Stimulated activated CD8-positive, alpha-beta memory T cell treated with anti-CD3 and anti-CD28 coated beads, Interleukin-4, amount 100 ng/mL, for 1 hour (primary cell): ENCODE measurements at places on chromosomes 11 and 22.

- DNase-seq, result no peak
These were observed 57.3 kb upstream of the SORL1 start for GRCh38 chr11:121394785-121395184.

GRCh38 chr11:76782531-76783293, 444 bp upstream of the TSKU start:
- no peak for DNase-seq

- DNase-seq, result no peak
These were observed 1336.8 kb downstream of the TBC1D22A start for GRCh38 chr22:48099251-48099650.

DNA sequence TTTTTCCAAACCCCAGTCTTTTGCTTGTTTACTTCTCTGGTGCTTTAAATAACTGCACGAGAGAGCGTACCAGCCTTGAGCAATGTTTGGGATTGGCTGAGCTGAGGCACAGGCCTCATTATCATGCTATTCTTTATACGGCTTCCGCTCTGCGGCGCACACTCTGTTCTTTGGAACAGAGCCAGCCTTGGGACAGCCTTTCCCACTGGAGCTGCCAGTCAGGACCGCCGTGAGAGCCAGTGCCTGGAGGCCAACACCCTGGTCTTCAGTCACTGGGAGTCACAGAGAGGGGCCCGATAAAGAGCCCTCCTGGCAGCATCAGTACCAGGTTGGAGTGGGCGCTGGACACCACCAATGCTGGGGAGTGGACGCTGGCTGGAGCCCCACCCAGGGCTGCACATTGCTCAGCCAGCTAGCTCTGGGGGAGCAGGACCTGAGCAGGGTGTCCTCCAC, 125.6 kb downstream of the BCR start:
- no peak for DNase-seq

DNA sequence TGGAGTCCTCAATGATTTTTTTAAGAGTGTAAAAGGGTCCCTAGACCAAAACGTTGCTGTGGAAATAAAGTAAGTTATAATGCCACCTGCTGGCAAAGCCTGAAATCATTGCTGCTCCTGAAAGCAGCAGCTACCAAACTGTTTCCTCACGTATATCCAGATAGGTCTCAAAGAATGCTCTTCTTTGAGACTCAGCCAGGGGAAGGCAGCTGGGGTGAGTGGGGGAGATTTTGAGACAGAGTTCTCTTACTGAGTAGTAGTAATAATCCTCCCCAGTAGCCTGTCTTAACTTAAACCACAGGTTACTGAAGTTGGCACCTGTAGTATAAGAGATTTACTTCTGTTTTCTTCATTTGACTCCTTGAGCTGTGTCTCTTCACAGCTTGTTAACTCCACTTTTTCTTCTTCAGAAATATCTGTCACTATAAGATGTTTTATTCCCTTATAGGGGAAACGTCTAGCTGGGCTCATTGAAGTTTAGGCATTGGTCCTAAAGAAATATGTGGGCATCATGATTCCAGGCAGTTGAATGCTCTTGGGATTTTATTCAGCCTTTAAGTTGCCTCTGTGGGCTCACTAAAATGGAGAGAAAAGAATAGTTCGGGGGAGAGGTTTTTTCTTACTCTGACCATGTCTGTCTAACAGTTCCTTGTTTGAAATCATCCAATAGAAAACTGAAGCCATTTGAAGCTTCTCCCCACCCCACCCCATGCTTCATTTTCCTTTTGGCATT, 77.9 kb downstream of the BTBD10 start:
- DNase-seq, result no peak

DNA sequence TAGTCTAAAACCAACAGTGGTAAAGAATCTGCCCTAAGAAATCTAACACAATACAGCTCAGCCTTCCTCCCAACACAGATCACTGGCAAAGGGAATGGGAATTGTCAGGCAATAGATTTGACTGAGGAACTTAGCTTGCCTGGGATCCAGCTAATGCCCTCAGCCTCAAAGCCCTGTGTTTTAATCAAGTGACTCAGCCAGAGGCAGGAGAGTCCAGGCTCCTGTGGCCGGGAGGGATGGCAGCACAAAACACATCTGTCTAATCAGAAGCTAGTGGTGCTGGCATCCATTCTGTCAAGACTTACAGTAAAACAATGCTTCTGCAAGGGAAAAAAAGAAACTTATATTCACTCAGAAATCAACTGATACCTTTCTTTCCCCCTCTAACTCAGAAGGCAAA, 5.6 kb downstream of the SYTL2 start:
- no peak for DNase-seq

- DNase-seq, result no peak
These were observed 67.7 kb downstream of the FDX1 start for GRCh38 chr11:110497231-110497978.

DNA sequence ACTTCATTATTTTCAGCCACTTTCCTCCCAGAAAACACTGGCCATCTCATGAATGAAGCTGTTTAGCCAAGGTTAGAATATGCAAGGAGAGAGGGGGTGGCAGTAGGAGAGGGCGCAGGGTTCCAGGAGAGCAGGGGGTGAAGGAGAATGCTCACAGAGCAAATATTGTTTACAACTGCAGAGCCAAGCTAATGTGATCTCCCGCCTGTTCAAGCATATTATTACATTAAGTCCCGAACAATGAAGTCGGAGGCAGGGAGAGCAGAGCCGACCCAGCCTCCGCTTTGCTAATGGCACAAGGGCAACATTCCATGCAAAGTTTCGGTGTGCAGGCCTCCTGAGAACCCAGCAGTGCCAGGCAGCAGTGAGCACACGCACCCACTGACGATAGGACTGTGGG, 80.1 kb downstream of the MICAL3 start:
- no peak for DNase-seq

DNA sequence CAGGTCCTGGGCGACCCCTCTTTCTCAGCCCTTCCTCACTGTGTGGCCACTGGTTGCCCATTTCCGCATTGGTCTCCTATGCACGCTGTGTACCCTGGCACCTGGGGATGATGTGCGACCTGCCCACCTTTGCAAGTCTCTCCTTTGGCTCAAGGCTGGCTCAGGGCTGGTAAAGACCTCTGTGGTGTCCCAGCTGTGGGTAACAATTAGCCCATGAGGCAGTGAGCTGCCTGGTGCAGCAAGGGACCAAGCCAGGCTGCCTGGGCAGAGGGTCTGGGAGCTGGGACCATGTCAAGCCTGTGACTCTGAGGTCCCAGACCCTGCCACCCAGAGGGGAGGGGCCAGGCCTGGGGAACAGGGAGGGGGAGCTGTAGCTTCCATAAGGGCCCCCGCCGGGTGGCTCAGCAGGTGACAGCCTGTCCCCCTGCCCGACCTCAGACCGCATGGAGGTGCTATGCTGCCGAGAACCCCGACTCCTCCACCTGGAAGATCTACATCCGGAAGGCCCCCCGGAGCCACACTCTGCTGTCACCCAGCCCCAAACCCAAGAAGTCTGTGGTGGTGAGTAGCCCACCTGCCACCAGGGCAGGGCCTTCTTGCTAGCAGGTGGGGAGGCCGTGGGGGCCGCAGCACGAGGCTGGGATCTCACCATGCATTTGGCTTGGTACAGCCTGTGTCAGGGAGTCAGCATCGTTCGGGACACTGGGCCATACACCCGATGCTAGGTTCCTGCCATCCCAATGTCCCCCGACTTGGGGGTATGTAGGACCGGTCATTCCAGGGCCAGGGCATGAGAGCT, 112.5 kb downstream of the KCNQ1OT1 start:
- DNase-seq, result no peak

GRCh38 chr11:69280451-69280850, 13.5 kb upstream of the MYEOV start:
- no peak for DNase-seq

GRCh38 chr11:17384002-17384511, 4.4 kb downstream of the KCNJ11 start:
- DNase-seq, result peak; percentile 52

DNA sequence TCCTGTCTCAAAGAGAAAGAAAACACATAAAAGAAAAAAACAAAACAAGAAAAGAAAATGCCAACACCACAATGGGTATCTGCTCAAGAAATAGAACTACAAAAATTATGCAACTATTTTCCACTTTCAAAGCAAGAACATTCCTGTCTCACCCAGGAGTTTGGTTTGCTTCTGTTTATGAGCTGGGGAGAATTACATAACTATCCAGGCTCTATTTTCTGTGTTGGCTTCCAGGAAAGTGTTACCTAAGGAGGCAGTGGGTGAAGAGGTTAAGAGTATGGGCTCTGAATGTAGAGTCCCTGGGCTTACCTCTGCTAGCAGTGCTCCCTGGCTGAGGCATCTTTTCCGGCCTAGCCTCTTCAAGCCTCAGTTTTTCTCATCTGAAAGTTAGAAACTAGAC, 426.7 kb downstream of the MIAT start:
- no peak for DNase-seq

DNA sequence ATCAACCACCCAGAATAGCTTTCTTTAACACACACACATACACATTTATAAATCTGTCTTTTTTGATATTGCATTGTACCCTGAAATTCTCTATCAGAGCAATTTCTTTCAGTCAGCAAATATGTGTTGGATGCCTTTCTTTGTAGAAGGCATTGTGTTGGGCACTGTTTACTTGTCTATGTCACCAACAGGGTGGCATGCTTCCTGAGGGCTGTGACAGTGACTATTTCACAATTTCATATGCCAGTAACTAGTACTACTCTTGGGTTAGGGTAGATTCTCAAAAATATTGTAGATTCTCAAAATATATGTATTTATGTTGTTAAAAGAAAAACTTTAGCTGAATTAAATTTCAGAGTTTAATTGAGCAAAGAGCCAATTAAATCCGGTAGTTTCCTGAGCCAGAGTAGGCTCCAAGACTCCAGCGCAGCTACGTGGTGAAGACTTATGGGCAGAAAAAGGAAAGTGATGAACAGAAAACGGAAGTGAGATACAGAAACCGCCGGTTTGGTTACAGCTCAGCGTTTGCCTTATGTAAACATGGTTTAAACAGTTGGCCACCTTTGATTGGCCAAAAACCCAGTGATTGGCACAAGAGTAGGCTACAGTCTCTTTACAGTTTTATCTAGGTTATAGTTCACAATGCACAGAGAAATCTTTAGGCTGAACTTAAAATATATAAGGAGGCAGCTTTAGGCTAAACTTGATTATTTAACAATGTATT, 723.3 kb downstream of the NTM start:
- DNase-seq, result no peak

- no peak for DNase-seq
These were observed 119.6 kb downstream of the NAV2 start for GRCh38 chr11:19832086-19832750.

DNA sequence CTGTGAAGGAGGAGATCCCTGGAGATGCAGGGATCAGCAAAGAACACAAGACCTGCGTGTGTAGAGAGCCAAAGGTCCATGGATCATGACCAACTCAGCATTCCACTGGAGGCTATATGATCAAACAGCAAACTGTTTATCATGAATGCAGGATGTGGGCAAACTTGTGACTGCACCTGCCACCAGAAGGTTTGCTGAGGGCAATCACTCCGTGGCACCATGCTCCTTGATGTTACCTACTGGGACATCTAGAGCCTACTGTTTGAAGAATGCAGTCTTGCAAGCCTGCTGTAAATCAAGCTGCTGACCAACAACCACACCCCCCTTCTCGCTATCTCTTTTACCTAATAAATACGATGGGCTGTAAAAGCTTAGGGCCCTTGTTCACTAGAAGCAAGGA, 9.7 kb downstream of the SCGB1D2 start:
- no peak for DNase-seq

DNA sequence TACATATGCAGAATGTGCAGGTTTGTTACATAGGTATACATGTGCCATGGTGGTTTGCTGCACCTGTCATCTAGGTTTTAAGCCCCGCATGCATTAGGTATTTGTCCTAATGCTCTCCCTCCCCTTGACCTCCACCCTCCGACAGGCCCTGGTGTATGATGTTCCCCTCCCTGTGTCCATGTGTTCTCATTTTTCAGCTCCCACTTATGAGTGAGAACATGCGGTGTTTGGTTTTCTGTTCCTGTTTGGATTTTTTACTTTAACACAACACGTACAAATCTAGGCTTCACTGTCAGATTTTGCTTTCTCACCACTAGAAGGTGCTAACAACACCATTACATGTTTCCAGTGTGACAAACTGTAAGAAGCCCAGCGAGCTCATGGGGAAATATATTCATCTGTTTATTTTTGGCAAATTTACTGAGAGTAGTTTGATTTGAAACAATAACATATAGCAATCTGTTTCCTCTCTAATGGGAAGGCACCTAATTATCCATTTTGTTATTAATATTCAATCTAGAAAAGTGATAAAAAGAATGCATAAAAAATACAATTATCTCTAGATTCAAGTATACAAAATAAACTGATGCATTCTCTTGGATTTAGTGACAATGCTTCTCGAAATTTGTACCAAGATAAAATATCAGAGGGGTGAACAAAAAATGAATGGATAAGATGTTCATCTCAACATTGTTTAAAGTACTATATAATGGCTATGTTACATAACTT, 23.2 kb upstream of the BIRC3 start:
- no peak for DNase-seq

GRCh38 chr11:45362636-45363035, 76.5 kb upstream of the SYT13 start:
- no peak for DNase-seq

DNA sequence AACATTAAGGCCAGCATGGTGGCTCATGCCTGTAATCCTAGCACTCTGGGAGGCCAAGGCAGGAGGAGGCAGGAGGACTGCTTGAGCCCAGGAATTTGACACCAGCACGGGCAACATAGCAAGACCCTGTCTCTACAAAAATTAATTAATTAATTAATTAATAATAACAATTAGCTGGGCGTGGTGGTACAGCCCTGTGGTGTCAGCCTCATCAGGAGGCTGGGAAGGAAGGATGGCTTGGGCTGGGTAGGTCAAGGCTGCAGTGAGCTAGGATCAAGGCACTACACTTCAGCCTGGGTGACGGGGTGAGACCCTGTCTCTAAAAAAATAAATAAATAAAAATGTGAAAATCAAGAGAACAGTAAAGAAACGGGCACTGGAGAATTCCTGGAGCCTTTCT, 1.4 kb downstream of the ARFGAP3 start:
- DNase-seq, result no peak

DNA sequence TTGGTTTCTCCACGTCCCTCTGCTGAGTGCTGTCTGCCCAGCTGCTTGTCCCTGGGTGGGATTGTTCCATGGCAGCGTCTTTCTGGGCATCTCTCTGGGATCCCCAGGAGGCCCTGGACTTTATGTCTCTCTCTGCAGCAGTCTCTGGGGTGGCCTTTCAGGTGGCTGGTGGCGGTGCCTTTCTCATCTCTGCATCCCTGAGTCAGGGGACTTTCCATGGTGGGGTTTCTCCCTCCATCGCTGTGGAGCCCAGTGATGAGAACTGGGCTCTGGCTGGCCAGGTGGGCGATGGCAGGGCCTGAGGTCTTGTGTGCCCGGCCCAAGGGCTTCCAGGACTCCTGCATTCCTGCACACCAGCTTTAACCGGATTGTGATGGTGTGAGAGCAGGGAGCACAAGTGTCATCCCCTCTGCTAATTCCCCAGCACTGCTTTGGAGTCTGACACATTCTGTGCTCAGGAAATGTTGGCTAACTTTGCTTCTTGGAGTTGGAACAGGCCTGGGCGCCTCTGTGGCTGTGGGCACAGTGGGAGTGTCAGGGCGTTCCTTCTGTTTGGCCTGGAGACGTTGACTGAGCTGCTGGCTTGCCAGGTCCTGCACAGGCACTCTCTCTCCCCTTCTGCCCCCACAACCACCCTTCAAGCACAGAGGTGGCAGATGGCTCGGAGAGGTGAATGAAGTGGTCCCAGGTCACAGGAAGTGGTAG, 27.9 kb downstream of the FAM83F start:
- no peak for DNase-seq

- DNase-seq, result no peak
These were observed 100.1 kb upstream of the BID start for GRCh38 chr22:17874231-17874905.
